NCI-H446 treated with DMSO at 0.1 percent for 48 hours (cell line): ENCODE measurements at places on chromosomes 1 and 21.

- no peak for DNase-seq
Observed at GRCh38 chr1:12475947-12476346, 142.1 kb downstream of the DHRS3 start.

DNA sequence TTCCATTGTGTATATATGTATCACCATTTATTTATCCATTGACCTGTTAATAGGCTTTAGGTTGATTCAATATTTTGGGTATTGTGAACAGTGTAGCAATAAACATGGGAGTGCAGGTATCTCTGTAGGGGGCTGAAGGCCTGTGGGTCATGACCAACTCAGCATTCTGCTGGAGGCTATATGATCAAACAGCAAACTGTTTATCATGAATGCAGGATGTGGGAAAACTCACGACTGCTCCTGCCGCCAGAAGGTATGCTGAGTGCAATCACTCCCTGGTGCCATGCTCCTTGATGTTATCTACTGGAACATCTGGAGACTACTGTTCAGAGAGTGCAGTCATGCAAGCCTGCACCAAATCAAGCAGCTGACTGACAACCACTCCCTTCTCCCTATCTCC, 275.2 kb downstream of the COL11A1 start:
- DNase-seq, result no peak

GRCh38 chr1:171801487-171801891, 20.0 kb downstream of the METTL13 start:
- DNase-seq, result peak; percentile 11

- no peak for DNase-seq
Observed at GRCh38 chr1:212070720-212071302, 35.3 kb downstream of the DTL start.

DNA sequence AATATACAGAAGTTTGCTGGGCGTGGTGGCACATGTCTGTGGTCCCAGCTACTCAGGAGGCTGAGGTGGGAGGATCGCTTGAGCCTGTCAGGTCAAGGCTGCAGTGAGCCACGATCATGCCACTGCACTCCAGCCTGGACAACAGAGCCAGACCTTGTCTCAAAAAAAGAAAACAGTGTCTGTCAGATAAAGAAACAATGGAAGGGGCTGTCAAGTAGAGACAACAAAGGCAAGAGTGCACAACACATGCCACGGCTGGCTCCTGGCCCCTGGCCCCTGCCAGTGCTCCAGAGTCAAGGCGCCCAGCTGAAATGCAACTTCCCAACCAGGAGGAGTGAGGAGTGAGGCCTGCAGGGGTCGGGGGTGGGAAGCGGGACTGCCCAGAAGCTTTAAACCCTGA, 32.6 kb downstream of the PRDM15 start:
- no peak for DNase-seq

DNA sequence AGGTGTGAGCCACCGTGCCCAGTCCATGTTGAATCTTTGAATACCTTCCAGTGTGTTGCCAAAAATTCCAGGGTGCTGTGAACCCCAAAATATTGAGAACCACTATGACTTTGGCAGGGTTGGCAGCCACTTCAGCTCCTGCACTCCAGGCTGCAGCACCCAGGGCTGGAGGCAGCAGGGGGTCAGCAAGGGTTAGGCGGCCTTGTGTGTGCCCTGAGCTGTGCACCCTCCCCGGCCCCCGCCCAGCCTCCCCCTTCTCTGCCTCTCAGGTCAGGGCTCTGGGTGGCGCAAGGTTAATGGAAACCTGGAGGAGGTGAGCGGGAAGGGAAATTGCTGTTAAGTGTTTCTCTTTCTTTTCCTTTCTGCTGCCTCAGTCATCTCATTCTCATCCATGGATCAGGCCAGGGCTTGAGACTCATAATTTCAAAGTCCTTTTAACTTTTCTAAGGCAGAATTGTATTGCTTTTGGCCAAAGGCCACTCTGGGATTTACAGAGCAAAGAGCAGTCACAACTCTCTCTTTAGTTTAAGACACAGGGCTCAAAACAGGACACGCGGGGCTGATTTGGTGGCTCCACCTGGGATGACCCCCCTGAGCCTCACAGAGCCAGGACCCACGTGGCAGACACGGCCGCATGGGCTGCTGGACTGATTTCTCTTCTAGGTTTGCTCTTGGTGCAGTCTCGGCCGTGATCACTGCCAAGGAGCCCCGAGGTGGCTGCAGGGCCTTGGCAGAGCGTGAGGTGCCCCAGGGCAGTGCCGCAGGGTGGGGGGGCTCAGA, 212.3 kb downstream of the PTPRU start:
- no peak for DNase-seq
